Activated naive CD4-positive, alpha-beta T cell treated with Interleukin-2 at 50 U/mL for 16 hours (primary cell): ENCODE measurements at places on chromosomes 13 and 19.

GRCh38 chr19:7865262-7865911 lies 8.8 kb downstream of the PRR36 start:
- no peak for DNase-seq

DNA sequence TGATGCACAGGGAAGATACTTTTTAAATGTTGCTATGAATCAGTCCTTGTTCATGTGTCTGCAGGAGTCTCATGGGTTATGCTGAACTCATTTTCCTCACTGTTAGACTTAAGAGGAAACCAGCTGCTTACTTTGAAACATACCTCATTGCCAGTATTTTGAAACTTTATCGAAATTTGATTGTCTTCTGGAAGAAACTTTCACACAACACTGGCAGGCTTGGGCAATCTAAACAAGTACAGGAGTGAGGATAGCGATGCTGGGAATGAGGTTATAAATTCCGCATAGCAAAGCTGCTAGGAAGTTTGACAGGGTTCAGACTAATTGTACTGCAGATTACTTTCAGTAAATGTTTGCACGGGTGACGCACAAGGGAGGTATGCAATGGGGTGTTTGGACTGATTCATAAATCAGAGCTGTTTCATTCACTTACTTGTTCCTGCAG lies 245.7 kb downstream of the DNAJC15 start:
- DNase-seq: no peak

DNA sequence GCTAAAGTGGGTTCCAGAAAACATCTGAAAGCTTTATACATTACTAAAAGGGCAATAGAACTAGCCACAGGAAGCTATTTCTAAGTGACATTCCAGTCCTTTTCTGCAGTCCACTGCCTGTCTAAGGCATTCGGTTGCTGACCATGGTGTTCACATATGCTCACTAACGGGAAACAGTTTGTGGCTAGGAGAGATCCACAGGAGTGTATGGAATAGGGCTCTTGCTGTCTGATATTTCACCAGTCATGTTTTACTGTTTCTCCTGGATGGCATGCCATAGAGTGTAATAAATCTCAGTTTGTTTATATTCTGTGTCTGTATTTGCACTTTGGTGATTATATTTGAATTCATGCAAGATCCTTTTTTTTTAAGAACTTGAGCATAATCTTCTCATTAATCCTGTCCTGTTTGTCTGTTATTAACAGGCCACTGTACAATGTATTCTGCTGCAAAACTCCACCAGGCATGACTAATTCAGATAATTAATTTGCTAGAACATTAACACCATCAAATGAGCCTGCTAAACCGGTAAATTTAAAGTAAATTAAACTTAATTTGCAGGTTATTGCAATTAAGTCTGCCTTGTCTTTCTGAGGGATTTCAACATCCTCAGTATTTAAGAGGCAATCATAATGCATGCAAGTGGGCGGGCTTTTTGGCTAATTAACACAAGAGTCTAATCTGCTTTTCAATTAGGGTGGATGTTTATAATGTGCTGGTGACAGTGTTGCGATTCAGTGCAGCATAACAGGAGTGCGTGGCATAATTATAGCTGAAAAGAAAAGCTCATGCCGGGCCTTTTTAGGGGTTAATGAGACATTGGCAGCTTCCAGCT lies 201.3 kb downstream of the POU4F1 start:
- no peak for DNase-seq

DNA sequence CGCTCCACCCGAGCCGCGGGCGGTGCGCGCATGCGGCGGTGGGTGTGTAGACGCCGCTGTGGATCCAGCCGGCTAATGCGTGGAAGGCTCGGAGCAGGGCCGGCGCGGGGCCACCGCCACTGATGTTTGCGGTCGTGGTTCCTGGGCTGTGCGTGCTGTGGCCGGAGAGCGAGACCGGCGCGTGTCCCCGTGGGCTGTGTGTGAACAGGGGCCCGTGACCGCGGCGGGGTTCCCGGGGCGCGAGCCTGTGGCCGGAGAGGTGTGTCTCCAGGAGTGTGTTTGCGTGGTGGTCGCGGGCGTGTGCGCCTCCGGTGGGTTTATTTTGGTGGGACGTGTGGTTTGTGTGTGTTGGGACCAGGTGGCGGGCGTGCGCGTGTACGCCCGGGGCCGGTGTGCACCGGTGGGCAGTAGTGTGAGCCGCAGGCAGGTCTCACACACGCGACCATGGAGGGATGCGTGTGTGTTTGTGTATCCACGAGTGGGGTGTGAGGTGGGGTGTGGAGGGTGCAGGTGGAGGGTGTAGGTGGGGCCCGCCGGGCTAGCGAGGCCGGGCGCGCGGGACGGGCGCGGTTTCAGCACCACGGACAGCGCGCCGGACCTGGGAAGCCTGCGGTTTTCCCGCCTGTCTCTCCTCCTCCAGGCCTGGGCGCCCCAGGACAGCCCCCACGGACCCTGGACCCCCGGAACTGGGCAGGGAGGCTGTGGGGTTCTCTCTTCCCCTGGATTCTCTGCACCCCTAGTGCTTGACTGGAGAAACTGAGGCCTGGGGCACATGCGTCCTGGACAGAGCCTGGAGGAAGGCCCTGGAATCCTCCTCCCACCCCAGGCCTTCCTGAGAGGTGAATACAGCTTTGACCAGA lies 1.6 kb downstream of the HCN2 start:
- DNase-seq: no peak

DNA sequence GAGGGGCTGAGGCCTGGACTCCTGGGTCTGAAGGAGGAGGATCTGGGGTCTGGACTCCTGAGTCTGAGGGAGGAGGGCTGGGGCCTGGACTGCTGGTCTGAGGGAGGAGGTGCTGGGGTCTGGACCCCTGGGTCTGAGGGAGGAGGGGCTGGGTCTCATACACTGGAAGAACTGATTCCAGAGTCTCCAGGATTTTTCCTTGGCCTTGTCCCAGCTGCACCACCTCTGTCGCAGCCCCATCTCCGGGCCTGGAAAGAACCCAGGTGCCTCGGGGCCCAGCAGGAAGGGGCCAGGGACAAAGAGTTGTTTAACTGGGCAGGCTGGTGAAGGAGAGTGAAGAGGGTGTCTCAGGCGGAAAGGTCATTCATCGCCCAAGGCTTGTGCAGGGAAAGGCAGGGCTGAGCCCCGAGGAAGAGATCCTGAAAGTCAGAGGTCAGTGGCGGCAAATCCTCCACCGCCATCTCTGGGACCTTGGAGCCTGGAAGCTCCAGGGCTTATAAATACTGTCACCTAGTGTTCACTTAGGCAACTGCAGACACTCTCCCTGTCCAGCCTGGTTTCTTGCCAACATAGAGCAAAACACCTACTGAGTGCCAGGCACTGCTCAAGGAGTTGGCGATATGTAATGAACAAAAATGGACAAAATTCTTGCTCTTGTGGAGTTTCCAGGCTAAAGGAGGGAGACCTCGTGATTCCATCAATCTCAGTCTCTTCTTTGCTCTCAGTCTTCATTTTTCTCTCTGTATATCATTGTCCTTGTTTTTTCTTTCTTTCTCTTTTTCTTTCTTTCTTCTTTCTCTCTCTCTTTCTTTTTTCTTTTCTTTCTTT lies 4.4 kb upstream of the KCNN4 start:
- DNase-seq: peak; percentile 49

- DNase-seq: no peak
Observed at GRCh38 chr19:8081569-8082550, 29.3 kb downstream of the CCL25 start.

DNA sequence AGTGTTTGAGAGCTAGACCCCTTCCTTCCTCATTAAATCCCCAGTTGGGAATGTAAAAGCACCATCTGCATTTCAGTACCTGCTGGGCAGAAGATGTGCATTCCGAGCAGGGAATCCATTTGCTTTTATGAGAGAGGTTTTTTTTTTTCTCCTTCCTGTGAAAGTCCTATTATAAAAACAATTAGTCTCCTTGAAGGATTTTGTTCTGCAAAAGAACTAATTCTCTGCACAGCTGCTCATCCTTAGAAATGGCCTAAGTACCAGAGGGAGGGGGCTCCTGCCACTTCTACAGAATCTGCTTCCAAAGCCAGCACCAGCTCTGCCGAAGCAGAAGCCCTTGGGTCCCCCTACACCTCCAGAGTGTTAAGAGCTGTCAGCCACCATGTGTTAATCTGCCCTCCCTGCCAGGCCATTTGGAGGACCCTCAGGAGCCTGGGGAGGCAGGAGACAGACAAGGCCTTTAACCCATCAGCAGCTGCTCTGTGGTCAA lies 36.4 kb upstream of the SERPINE3 start:
- DNase-seq: no peak

DNA sequence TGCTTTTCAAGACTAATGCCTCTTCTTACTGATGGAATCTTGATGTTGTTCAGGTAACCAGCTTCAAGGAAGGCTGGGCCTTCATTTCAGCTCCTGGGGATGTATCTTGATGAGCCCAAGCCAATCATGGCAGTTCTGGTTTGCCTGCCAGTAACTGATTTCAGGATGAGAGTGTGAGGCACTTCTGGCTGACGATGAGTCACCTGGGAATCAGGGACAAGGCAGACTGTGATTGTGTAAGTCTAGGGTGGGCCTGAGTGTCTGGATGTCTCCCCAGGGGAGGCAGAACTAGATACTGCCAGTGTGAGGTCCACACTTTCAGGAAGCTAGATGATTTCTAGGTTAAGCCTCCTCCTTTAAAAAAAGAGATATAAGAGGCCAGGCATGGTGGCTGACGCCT lies 77.3 kb upstream of the KL start:
- DNase-seq: no peak

GRCh38 chr19:33227242-33227650 lies 1.6 kb upstream of the SLC7A10 start:
- DNase-seq: no peak

DNA sequence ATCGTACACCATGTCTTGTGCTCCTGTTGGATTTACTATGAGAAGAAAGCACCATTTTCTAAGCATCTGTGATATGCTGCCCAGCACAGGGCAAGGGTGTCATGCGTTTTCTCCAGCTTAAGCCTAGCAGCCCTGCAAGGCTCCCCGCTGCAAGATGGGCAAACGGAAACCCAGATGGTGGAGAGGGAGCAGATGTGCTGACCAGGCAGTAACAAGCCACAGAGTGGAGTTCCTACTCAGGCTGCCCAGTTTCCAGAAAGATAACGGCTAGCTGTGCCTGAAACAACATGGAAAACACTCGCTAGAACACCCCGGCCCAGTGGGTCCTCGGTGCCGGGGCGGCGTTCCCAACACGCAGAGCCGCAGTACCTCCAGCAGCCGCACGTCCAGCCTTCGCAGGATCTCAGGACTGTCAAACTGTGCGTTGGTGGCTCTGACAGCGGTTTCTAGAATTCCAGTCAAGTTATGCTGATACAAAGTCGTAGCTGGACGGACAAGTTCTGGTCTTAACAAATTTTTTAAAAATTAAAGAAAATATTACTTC lies 68.4 kb downstream of the TUBGCP3 start:
- no peak for DNase-seq

DNA sequence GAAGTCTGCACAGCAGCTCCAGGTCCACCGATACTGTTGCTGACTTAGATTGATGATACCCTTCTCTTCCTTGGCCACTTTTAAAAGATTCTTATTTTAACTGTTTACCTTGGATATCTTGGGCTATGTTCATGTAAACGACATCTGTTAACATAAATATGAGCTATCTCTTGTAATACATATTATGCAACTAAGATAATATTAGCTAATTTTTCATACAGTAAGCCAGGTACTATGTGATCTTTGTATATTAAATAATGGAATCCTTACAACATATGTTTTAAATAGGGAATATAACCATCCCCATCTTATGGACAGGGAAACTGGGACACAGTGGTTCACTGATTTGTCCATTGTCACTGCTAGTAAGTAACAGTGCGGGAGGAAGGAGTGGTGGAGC lies 37.9 kb downstream of the TNFRSF19 start:
- DNase-seq: no peak

DNA sequence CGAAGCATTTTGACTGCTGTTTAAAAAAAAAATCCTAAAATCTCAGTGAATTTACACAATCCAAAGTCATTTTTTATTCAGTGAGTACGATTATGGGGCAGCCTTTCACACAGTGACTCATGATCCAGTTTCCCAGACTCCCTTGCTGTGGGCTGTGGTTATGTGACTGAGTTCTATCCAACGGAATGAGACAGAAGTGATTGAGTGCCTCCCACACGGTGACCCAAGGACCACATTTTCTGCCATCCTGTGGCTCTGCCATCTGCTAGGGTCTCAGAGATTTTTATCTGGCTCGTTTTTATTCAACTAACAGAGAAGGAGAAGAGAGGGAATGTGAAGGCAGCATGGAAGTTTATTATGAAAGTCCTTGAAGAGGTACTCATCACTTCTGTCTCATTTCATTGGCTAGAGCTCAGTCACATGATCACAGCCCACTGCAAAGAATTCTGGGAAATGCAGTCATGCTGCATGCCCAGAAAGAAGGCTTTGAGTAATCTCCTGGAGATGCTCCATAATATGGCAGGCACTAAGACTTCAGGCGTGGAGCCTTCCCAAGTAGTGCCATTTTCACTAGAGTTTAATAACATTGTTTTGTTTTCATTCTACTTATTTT lies 999.4 kb downstream of the UQCRFS1 start:
- DNase-seq: no peak

- DNase-seq: no peak
Observed at GRCh38 chr19:628168-628567, 5.2 kb downstream of the POLRMT start.

- no peak for DNase-seq
Observed at GRCh38 chr13:99310382-99311031, 3.3 kb upstream of the GPR183 start.

DNA sequence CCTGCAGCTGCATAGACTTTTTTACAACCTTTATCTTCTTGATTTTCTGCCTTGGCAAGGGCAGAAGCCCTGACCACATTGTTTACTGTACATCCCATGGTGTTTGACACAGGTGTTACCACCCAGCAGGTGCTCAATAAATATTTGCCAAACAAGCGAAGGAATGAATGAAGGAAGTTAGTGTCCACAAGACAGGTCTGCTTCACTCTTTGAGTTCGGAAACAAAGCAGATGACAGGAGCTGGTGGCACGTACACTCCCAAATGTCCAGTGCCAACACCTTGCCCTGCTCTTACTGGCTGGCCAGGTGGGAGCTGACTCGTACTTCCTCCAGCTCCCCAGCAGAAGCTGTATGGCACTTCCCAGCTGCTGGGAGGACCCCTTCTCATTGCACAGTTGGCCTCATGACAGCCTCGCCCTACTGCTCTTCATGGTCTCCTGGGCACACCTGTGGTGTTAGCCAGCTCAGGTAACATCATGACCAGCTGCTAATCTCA lies 22.0 kb upstream of the MUC16 start:
- no peak for DNase-seq

- DNase-seq: no peak
Observed at GRCh38 chr13:93559718-93560117, 333.1 kb downstream of the GPC6 start.

- no peak for DNase-seq
Observed at GRCh38 chr13:35343417-35343816, 133.1 kb downstream of the MAB21L1 start.

DNA sequence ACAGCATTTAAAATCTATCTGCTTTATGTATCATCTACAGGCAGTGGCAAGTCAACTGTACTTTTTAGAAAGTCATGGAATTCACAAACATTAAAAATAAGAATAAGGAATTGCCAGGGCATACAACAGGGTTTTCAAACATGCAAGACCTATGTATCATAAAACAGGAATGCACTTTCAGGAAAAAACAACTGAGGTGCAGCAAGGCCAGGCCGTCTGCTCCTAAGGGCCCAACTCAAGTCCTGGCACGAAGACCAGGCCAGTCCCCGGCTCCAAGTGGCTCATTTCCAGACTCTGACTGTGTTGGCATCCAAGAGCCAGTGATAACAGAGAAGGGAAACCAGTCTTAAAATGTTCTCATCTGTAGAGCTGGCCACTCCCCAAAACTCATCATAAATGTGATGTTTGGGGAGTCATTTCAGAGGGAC lies 7.1 kb downstream of the RFX2 start:
- no peak for DNase-seq
